EL (cell line): ENCODE measurements at places on chromosomes 1 and 21.

DNA sequence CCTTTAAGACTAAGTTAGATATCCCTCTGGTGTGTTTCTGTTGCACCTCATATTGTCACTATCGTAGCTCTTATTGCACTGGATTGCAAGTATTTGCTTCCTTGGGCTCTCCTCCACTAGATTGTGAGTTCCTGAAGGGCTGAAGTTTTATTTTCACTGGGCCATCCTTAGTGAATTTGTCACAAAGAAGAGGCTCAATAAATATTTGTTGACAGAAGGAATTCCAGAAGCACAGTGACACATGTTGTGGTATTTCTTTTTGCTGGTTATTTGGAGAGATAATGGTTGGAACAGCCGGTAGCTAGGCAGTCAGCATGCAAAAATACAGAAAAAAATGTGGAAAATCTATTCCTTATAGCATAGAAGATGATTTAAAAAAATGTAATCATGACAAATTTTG is 129.9 kb upstream of the ZRANB2 start:
- DNase-seq, result peak; percentile 1

DNA sequence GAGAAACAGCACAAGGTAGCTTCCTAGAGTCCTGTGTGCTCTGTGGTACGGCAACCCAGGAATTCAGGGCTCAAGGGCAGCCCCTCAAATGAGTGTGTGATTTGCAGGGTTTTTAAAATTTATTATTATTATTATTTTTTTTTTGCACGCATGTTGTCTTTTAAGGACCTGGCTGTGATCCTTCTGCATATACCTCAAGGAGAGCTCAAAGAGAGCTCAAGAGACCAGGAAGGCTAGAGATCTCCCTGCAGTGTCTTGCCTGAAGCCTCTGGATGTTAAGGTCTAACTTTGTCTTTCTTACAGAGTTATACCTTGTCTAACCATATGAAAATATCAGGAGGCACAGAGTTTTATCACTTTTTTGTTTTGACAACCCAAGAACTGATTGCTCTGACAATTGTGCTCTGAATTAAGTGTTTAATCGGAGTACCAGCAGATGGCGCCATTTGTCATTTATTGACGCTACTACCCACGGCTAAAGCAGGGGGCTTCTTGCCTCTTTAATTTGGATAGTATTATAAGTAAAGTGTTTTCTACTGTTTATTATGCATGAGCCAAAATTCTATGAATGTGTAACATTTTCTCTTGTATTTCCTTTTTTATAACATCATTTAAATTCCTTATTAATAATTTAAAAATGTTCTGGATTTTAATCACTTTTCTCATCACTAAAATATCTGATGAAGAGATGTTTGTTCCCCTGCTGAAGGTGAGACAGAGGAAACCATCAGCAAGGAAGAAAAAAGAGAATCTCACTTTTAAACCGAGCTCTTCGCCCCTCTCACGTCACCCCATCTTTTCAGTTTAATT is 35.8 kb upstream of the LMO4 start:
- peak; percentile 59 for DNase-seq

- no peak for DNase-seq
Measured at GRCh38 chr1:179094818-179095217, 12.9 kb downstream of the TOR3A start.

GRCh38 chr1:55076356-55076755 is 37.0 kb downstream of the PCSK9 start:
- DNase-seq, result no peak

GRCh38 chr1:238658763-238659162 is 727.6 kb upstream of the CHRM3 start:
- DNase-seq, result peak; percentile 80

DNA sequence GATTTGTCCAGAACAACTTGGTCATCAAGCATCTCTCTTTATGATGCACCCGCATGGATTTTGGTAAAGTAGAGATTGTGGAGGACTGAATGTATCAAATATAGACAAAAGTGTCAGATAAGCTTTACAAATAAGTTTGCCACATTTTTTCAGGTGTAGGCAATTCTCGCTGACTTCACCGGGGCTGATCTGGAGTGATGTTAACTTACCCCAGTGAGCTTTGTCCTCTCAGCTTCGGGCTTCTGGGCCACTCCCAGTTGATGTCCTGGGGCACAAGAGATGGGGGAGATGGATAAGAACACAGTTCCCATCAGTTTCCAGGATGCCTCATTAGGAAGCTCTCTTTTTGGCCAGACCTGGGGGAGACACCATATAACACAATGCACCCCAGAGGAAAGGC is 117.7 kb downstream of the ETS2 start:
- DNase-seq, result no peak

DNA sequence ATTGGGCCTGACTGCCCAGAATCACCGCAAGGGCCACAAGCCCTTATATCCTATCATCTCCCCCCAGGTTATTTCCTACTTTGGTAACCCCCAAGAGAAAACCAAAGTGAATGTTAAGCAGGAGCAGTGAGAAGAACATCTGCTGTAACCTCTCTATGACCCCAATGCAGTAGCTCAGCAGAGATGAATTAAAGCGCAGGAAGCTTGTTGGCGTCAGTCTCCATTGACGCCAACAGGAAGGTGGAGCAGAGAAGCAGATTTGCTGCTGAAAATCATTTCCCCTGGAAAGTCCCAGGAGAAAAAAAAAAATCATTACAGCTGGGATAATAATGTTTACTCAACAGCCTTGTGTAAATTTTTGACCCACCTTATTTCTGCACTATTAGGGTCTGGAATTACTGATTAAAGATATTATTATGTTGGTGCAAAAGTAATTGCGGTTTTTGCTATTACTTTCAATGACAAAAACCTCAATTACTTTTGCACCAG is 33.2 kb upstream of the FAM163A start:
- peak; percentile 11 for DNase-seq

DNA sequence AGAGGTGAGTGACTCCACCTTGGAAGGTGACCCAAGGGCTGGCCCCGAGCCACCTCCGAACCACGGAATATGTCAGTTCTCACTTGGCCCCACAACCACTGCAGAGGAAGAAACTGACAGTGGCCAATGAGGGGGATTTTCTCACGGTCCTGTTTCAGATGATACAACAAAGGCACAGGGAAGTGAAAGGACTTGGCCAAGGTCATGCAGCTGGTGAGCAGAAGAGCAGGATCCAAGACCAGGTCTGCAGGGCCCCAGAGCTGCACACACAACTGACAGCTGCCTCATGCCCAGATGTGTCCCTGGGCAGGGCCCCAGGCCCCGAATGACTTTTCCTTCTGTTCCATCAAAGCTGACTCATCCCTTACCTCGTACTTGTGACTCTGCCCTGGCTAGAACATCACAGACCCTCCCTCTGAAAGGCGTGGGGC is 25.8 kb upstream of the EVA1B start:
- peak; percentile 60 for DNase-seq

- peak; percentile 13 for DNase-seq
Measured at GRCh38 chr1:23742670-23743286, 493 bp upstream of the ELOA start.

- DNase-seq, result peak; percentile 46
Measured at GRCh38 chr1:21175670-21176581, 771 bp downstream of the EIF4G3 start.

DNA sequence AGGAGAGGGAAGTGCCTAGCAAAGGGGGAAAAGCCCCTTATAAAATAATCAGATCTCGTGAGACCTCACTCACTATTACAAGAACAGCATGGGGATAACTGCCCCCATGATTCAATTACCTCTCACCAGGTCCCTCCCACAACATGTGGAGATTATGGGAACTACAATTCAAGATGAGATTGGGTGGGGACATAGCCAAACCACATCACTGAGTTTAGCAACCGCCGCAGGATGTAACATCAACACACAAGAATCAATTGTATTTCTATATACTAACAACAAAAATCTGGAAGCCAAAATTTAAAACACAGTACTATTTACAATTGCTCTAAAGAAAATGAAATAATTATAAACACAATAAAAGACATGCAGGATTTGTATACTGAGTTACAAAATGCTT is 21.9 kb downstream of the DIRAS3 start:
- no peak for DNase-seq

DNA sequence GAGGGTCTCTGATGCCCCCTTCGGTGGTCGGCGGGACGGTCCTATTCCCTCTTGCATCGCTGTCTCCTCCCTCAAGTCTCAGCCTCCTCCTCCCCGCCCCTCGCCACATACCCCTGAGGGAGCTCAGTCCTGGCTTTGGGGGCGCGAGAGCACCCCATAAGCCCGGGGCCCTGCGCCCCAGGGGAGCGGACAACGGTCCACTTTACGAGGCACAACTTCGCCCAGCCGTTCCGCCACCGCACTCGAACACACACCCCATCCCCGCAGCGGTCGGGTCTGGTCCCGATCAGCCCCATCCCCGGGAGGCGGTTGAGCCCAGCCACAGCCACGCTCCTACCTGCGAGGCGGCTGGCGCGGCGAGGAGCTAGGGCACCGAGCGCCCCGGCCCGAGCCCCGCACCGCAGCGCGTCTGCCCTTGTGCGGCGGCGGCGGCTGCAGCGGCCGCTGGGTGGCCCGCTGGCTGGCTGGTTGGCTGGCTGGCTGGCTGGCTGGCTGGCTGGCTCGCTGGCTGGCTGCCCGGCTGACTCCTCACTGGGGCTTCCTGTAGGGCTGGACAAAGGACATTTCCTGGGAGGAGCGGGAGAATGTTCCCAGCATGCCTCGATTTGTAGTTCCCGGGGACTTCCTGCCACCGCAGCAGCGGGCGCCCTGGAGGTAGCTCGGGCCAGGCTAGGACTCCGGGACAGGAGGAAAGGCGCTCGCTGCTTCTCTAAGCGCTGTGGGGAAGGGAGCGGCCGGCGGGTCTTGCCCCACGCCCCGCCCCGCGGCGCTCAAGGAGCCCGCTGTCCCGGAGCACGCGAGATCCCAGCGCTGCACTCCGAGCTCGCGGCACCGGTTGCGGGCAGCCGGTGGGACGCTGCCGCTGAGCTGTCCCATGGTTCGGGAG is at the start of gene ZNF697:
ZNF697 (minus strand) TSS at position 533 of the 886 bp plus-strand sequence. CDS start 22,166 bp downstream, outside the sequence.
- peak; percentile 99 for DNase-seq

GRCh38 chr21:33362044-33362555 is 37.3 kb downstream of the IFNAR1 start:
- DNase-seq, result no peak

DNA sequence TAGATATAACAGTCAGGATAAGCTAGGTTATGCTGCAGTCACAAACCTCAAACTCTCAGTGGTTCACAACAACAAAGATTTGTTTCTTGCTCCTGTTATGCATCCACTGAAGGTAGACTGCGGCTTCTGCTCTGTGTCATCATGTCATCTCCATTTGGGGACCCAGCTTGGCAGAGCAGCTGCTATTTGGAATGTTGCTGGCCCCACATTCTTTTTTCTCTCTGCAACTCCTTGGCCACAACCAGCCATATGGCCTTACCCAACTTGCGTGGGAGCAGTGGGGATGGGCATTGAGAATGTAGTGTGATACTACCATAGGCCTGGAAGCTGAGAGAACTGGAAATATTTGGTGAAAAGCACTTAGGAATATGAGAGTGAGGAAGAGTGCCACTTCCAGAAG is 26.4 kb downstream of the AGO4 start:
- no peak for DNase-seq

DNA sequence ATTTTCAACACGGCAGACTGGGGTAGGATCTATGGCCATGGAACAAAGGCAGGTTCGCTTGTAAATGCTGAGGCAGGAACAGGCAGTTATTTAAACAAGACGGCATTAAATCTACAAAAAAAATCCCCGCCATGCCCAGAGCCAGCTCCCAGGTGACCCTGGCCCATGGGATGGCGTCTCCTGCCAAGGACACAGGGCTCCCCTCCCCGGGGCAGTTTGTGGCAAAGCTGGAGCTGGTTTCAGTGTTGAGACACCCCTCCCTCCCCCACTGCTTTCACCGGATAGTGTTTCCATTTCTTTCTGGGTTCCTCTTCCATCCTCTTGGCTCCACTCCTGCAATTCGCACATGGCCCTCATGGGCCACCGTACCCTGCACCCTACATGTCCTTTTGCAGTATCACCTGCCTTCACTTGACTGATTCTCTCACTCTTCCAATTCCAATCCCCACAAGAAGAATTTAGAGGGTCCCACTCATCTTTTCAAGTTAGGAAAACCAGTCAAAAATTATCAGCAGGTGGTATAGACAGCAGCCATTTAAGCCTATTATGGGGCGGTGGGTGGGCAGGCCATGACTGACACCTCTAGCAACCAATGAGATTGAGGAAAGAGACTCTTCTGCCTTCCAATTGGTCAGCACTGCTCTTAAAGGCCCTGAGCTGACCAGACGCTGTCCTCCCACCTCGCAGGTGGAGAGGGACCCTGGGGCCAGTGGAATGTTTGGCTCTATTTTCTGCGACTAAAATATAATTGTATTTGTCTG is 52.0 kb downstream of the OLIG1 start:
- peak; percentile 21 for DNase-seq

- no peak for DNase-seq
Measured at GRCh38 chr1:169892176-169892926, 1.3 kb downstream of the SCYL3 start.

DNA sequence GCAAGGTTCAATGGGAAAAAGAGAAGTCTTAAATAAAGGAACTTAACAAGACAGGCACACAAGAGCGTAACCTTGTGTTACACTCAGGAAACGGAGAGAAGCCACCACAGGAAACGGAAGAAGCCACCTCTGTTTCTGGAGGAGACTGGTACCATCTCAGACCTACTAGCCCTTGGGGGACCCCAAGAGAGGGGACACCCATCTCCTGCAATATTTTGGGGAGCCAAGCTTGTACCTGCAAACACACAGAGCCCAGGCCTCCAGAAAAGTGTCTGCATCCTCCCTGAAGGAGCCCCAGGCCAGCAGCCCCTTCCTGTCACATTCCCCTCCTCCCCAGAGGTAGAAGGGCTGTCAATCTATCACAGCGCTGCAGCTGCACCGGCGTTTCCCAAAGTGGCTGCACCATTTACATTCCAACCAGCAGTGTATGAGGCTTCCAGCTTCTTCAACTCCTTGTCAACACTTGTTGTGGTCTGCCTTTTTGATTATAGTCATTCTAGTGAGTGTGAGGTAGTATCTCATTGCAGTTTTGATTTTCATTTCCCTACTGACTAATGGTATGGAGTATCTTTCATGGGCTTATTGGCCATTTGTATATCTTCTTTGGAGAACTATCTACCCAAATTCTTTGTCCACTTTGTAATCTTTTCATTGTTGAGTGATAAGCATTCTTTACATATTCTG is 23.0 kb upstream of the PADI1 start:
- no peak for DNase-seq

- no peak for DNase-seq
Measured at GRCh38 chr21:43881935-43882334, 16.9 kb downstream of the AGPAT3 start.

- no peak for DNase-seq
Measured at GRCh38 chr1:57748719-57749118, 324.9 kb upstream of the DAB1 start.

GRCh38 chr1:40625076-40625475 is 40.4 kb downstream of the RIMS3 start:
- peak; percentile 19 for DNase-seq

DNA sequence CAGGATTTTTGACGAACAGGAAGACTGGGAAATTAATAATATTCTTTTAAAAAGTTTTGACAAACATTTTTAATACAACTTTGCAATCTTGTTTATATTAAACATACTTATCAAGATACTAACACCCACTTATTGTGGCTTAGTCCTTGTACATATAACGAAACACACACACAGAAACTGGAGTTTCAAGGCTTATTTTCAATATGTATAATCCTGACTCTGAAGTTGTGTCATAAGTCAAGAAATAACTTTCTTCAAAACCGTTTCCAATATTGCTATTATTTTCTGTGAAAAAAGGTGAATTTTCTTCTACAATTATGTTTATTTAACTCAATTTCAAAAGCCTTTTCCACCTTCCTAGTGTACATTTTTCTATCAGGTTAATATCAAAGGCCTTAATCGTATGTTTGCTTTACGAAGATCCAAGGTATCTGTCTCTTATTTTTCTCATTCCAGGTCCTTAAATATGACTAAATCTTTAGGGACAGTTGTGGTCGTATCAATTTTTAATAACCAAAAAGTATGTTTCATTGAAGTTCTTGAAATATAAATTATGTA is 1.8 kb downstream of the CDKN2C start:
- no peak for DNase-seq
